ENCODE measurements at places on chromosomes 7 and 10. TPM values are rescaled to one million over a fixed set of nuclear protein-coding genes. Genes with fewer than 3 reads are reported as not detected.

SLC29A4 gene
- total RNA-seq = 33.9 TPM

RINT1 gene
- total RNA-seq = 28.5 TPM

CALCR gene
- total RNA-seq = not detected

DNA sequence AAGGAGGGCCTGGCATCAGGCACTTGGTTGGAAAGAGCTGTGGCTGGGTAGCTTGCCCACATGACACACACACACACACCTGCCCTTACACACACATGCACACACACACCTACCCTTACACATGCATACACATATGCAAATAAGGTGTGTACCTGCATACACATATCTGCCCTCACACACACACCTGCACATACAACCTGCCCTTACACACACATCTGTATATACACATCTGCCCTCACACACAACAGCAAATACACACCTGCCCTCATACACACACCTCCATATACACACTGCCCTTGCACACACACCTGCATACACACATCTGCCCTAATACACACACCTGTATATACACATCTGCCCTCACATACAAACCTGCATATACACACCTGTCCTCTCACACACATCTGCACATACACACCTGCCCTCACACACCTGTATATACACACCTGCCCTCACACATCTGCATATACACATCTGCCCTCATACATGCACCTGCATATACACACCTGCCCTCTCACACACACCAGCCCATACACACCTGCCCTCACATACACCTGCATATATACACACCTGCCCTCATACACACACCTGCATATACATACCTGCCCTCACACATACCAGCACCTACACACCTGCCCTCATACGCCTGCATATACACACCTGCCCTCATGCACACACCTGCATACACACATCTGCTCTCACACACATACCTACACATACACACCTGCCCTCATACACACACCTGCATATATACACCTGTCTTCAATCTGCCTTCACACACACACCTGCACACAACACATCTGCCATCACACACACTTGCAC is 82.9 kb downstream of the GRID1 start:
- DNase-seq = no peak

GRCh38 chr10:127826154-127826725 is 66.5 kb downstream of the CLRN3 start:
- no peak for DNase-seq

GRCh38 chr7:22849662-22850061 is 27.0 kb upstream of the TOMM7 start:
- DNase-seq = no peak

GRCh38 chr7:35802102-35802466 is 1.2 kb downstream of the SEPTIN7 start:
- no peak for DNase-seq

DNA sequence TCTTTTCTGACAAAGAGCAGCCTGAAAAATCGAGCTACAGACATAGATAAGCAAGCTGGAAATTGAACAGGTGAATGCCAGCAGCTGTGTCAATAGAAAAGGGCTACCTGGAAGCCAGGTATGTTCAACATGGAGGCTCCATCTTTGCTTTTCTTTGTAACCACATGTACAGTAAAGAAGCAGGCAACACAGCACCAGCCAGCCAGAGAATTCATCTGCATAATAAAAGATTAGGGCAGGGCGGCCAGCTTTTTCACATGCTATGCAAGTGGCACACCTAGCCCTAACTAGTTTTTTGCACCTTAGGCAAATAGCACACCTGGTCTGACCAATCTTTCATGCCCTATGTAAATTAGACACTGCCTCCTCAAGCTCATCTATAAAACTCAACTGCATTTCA is 25.7 kb downstream of the COG5 start:
- DNase-seq = no peak

DNA sequence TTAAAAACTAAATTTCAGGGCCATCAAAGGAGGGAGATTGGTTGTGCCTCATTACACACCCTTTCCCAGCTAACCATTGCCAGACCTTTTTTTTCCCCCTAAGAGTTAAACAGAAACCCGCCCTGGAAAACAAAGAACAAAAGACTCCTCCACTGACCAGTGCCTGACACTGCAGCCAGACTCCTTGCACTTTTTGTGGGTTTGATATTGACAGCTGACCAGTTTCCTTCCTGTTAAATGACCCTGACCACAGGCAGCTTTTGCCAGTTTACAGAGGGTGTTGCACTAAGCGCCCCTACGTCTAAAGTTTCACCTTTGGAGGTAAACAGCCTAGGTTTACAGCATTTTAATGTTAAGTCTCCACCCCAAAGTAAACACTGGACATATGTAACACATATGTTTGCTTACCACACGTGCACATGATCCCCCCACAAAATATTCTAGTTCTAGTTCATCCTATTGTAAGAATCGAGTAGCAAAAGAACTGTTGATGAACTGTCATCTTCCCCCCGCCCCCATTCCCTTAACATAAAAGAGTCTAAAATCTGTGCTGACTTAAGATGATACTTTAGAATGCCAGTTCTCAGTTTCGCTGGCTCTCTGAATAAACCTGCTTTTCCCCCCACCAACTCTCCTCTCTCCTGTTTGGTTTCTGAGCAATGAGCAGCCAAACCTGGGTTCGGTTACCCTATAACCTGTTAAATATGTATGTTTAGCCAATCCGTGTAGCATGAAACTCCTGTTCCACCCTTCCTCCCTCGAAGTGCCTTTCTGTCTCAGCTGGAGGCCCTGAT is 38.0 kb downstream of the FOXI2 start:
- DNase-seq = no peak

- DNase-seq = no peak
Measured at GRCh38 chr7:122304996-122305421, 459 bp upstream of the FEZF1 start.

DNA sequence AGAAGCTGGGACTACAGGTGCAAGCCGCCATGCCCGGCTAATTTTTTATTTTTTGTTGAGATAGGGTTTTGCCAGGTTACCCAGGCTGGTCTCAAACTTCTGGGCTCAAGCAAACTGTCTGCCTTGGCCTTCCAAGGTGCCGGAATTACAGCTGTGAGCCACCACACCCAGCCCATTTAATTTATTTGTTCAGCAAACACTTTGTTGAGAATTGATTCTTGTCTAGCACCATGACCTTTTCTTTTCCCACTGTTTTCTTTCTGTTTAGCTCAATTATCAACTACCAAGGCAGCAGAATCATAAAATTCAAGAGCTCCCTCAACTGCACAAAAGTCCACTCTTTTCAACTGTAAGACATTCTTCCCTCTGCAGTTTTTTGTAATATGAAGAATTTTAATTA is 47.8 kb upstream of the PARD3 start:
- no peak for DNase-seq

DNA sequence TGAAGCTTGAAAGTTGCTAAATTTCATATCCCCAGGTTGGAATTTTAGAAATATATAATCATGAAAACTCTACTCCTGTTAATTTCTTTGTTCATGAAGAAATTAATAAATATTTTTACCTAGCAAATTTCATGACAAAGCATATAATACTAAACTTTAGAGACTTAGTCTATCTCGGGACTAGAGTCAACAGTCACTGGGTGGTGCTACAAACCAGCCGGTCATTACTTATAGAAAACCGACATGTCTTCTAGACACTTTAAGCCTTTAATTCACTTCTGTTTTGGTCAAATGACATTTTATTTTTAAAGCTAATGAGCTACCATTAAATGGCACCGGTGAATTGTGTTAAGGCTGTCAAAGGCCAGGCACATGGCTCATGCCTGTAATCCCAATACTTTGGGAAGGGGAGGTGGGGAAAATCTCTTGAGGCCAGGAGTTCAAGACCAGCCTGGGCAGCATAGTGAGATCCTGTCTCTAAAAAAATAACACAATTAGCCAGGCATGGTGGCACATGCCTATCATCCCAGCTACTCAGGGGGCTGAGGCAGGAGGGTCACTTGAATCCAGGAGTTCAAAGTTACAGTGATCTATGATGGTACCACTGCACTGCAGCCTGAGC is 270.1 kb downstream of the CACNA2D1 start:
- no peak for DNase-seq

DNA sequence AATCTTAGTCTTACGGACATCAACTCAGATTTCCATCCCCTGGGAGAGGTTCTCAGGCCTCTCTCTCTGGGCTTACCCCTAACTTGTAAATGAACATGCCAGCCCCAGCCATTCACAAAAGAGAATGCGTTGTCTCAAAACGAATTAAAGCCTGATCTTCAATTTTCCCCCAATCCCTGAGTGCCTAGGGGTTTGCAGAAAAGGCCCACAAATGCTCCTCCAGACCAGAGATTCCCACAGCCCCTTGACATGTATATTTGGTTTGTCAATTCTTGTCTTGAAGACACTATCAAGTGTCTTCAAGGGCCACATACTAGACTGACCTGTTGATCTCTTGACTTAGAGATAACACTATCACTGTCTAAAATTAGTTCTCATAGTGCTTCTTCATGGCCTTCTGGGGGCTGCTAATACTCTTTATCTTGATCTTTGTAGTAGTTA is 11.9 kb upstream of the HOXA13 start:
- no peak for DNase-seq

GRCh38 chr10:123241391-123242141 is 87.4 kb downstream of the BUB3 start:
- DNase-seq = no peak

DNA sequence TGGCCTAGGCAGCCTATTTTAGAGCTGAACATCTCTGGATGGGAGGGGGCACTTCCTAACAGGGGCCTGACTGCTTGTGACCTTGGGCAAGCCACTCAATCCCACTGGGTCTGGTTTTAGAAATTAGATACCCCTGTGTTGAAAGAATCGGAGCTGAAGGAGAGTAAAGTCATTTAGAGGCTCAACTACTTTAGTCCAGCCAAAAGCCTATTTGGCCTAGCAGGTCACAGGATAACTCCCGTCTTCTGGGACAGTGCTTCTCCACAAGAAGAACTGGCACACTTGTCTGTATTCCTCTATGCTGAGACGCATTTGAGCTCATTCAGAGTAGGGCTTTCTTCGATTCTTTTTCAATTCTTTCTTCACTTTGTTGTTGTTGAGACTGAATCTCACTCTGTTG is 224.2 kb downstream of the CHCHD3 start:
- DNase-seq = no peak

DNA sequence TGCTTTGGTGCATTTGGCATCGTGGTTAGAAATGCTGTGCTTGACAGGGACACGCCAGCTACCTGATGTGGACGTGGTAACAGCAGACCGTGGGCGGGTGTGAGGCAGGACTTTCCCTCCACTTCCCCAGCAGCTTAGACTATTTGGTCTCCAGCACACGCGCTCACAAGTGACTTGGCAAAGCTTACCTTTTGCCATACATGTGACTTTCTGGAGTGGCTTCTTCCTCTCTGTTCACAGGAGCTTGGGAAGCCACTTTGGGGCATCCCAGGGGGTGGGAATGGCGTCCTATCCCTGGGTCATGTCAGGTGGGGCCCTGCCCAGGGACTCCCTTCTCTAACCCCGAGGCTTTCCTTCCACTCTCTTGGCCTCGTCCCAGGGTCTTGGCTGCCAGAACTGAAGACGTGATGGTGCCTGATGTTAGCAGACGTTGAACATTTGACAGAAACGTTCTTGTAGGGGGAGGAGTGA is 228.7 kb upstream of the KLF6 start:
- no peak for DNase-seq

DNA sequence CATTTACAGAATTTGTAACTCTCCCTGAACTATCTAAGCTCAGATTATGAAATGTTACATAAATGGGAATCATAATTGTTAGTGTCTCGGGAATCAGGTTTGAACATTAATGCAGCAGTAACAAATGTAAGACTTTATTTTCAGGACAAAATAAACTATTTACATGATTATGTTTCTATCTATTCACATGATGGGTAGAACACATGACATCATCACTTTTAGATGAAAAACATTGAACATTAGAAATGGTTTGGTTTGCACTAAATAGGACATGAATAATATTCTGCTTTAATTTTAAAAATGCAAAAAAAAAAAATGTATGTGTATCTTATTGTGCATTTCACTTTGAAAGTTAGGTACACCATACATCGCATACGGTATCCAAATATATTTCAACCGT is 745.5 kb upstream of the POT1 start:
- no peak for DNase-seq

GRCh38 chr7:30177965-30178364 is 43.2 kb downstream of the MTURN start:
- no peak for DNase-seq

DNA sequence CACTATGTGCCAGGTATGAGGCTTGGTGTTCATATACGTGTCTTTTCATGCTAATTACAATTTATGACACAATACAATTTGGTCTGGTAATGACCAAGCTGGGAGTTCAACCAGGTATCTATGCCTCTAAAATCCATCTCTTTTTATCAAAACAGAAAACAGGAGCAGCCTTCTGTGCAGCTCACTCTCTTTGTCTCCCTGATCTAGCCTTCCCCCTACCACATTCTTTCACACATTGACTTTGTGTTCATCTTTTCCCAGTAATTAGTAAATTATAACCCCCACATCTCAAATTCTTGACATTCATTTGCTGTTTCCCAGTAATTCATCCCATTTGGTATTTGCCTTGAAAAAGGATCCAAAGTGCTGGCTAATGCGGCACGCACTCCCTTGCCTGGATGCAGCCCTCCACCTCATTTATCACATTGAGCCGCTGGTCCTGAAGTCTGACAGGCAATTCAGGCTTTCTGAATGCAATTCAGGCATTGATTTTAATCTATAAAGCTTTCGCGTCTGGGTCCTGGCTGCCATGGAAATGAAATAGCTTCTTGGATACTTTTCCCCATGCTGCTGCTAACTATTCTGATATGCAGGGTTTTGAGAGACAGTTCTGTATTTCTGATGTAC is 112.5 kb upstream of the ANKRD1 start:
- DNase-seq = no peak

- no peak for DNase-seq
Measured at GRCh38 chr10:82961864-82962263, 1086.9 kb downstream of the NRG3 start.

DNA sequence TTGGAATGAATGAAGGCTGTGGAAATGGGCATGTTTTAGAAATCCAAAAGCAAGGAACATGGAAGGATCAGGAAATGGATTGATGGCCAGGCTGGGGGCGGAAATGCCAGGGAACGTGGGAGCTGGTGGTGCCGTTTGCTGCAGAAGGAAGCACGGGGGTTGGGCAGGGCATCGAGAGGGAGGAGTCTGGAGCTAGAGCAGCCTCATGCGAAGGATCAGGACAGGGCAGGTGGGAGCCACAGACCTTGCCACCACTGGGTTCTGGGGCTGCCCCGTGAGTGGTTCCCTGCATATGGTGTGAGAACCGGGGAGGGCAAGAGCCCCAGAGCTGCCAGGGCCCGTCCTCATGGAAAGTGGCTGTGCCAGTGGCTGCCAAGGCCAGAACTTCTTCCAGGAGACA is 193.8 kb upstream of the ZNF32 start:
- DNase-seq = no peak

GRCh38 chr7:35905555-35905954 is 104.7 kb downstream of the SEPTIN7 start:
- DNase-seq = no peak

- DNase-seq = no peak
Measured at GRCh38 chr7:80499350-80499953, 12.4 kb downstream of the GNAT3 start.

GRCh38 chr10:108561649-108562048 is 1361.7 kb downstream of the XPNPEP1 start:
- DNase-seq = no peak

All from mesothelial cell of epicardium (in vitro differentiated cells).